ENCODE measurements at places on chromosomes 3 and 15. TPM values are rescaled to one million over a fixed set of nuclear protein-coding genes. Genes with fewer than 3 reads are reported as not detected.

LMOD3 gene
- total RNA-seq: not detected

DNA sequence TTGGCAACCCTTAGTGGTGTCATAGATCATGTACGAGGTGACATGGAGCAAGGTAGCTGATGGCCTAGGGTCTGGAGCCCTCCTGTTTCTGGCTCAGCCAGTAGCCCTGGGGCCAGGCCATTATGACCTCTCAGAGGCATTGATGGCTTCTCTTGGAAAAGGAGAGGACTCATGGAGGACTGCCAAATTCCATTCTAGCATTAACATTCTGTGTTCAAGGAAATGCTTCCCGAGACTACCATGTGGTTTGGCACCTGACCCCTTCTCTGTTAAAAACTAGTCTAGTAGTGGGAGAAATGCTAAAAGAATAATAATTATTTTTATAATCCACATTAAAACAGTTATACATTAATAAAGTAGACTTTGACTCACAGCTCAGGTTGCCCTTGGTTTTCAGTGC lies 40.2 kb upstream of the ADAMTSL3 start:
- no peak for DNase-seq
- H3K27ac ChIP-seq: no peak overlapping the region
- H3K4me3 ChIP-seq: no peak overlapping the region
- no peaks in the 10 kb centered on the region for H3K27me3 ChIP-seq

DNA sequence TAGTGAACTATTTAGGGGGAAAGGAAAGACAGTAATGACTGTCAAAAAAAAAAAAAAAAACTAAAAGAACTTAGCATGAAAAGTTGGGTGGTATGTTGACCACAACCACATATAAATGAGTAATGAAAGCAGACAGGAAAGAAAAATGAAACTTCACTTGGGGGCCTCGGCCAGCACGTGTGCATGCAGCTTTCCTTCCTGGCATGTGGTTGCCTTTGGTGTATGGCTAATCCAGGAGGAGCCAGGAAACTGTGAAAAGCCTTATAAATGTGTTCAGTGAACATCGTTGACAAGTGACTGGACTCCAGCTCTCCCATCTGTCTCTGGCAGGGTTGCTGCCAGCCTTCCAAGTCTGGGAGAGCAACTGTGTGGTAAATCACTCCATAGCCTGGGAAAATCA lies 195.1 kb downstream of the DTWD1 start:
- no peak overlapping the region for H3K4me3 ChIP-seq
- no peaks in the 10 kb centered on the region for H3K4me1 ChIP-seq
- no peaks in the 10 kb centered on the region for H3K27me3 ChIP-seq
- no peak for DNase-seq
- no peak overlapping the region for H3K27ac ChIP-seq

FAM131A gene
- 15.4 TPM for total RNA-seq

DNA sequence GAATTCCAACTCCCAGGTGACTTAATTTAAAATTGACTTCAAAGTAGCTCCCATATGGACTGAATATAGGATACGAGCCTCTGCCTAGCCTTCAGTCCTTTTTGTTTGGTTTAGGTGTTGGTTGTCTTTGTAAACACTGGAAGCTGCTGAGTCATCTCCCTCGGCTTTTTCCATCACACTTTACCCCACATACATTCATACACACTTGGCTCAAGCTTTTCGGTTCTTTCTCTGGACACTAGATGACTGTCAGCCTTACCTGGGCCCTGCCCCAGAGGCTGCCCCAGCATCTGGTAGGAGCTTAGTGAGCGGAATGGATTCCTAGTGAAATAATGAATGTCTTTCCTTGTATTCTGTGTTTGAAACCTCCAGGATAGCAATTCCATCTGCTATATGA lies 201.5 kb upstream of the IL12A start:
- H3K4me3 ChIP-seq: no peak overlapping the region
- H3K27me3 ChIP-seq: no peaks in the 10 kb centered on the region
- H3K36me3 ChIP-seq: no peaks in the 10 kb centered on the region
- peaks cover 3% of the 10 kb centered on the region for H3K4me1 ChIP-seq
- H3K27ac ChIP-seq: no peak overlapping the region

DUOX1 gene
- 0.84 TPM for total RNA-seq

GRCh38 chr15:30992249-30992864 lies 929 bp upstream of the MTMR10 start:
- no peak overlapping the region for H3K27ac ChIP-seq
- no peaks in the 10 kb centered on the region for H3K27me3 ChIP-seq
- H3K36me3 ChIP-seq: no peaks in the 10 kb centered on the region

Data from H1 (cell line).